HAP-1 (cell line): ENCODE measurements at places on chromosomes 5 and 9.
A peak's percentile ranks its signal among the peaks of the same experiment; 100 is the strongest.

DNA sequence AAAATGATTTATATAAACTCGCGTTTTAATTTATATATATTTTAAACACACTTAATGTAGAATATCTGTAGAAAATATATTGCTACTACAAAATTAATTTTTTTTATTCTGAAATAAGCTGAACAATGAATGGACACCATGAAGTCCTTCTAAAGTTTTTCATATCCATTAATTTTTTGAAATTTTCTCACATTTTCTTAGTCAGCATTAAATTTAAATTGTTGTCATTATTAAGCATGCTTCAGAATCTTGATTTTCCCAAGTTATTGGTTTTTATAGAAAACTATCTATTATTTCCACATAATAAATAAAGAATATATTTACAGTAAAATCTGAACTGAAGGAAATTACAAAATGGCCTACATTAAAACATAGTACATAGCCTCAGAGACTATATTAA is 1314.9 kb upstream of the CDH6 start:
- no peak for DNase-seq

DNA sequence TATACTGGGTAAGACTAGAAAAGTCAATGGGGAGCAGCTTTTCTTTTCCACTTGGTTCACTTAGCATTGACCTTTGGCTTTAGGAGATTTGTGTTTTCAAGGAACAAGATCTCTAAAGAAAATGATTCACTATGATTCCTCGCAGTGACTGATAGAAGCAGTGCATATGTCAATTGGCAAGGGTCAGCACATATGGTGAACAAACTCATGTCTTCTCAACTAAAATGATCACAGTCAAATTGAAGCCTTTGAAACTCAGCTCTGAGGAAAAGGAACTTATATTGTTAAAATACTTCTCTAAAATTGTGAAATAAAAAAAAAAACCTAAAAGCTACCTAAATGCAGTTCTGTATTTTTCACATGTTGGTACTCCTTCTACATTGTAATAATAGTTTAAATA is 43.2 kb upstream of the IL7R start:
- no peak for DNase-seq

DNA sequence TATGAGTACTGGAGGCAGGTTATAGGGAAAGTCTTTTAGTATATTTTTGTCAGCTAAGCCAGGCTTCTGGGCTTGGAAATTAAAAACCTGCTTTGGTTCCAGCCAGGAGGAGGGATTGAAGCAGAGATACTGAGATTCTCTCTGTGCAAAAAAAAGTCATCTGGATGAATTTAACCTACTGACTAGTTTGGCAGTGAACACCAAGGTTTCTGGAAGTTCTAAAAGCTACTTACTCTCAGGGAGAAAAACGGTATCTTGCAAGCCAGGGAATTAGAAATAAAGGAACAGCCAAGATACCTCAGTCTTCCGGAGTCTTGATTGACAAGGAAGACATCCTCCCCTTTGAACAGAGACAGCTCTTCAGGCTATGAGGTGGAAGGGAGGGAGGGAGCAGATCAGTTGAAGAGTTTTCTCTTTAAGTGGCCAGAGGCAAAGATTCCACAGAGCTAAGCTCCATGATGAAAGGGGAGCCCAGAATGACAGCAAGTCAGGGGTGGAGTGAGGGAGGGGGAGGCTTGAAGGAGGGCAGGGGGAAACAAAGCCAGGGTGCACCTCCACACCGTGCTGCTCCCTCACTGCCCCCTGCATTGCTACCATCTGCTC is 8.3 kb upstream of the ZBTB34 start:
- DNase-seq, result no peak

GRCh38 chr5:132032196-132032595 is 20.7 kb upstream of the ACSL6 start:
- no peak for DNase-seq

DNA sequence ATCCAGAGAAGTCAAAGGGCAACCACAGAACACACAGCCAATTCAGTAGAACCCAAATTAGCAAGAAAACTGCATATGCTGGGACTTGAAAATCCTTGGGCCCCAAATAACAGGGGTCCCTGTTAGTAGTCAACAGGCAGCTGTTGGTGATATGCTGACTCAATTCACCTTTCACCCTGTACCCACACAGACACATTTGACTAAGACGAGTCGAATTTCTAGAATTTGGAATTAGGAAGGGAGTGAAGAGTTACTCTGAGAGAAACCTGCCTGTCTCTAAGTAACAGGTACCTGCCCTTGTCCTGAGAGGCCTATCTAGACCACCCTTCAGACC is 821 bp upstream of the VCP start:
- no peak for DNase-seq

DNA sequence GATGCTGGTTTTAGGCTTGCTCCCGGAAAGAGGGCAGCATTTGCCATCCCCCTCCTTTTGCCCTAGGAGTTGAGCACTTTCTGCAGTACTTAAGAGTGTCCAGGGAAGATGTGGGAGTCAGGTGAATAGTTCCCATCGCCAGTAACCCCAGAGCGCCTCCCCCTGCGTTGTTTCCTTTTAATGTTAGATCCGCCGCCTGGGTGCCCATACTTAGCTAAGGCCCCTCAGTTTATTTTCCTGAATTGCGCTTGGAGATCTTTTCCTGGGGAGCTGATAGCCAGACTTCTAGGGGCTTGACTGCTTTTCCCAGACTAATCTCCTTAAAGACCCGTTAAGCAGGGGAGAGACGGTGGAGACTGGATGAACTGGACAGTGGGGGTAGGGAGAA is 377 bp upstream of the PCDHAC2 start:
- DNase-seq, result peak; percentile 23

GRCh38 chr5:65163698-65164097 is 318.0 kb downstream of the ADAMTS6 start:
- no peak for DNase-seq

GRCh38 chr5:74725331-74725730 is 40.3 kb downstream of the HEXB start:
- no peak for DNase-seq

DNA sequence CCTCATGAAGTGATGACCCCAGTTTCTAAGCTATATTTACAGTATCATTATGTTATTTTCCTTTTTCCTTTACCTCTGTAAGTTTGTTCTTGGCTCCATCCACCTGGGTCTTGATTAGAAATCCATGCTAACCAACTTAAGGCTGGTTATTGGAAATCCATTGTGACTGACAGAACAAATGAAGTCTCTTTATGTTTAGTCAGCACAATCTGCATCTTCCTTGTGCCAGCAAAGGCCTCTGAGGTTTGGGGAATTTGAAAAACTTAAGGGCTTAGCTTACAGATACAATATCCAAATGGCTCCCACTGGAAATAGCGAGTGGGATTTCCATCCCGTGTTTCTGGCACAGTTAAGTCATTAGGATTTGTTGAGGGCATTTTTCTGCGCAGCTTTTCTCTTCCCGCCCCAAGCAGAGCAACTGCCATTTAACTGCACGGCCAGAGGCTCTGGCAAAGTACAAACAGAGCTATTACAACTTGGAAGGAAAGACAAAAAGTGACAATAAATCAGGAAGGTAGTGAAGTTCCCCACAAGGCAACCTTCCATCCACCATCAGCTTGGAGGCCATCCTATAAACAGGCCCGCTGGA is 64.2 kb downstream of the DCP2 start:
- DNase-seq, result no peak

GRCh38 chr9:111736714-111737113 is 58.0 kb downstream of the SHOC1 start:
- DNase-seq, result no peak

- no peak for DNase-seq
Measured at GRCh38 chr5:67643536-67643935, 446.9 kb upstream of the CD180 start.

DNA sequence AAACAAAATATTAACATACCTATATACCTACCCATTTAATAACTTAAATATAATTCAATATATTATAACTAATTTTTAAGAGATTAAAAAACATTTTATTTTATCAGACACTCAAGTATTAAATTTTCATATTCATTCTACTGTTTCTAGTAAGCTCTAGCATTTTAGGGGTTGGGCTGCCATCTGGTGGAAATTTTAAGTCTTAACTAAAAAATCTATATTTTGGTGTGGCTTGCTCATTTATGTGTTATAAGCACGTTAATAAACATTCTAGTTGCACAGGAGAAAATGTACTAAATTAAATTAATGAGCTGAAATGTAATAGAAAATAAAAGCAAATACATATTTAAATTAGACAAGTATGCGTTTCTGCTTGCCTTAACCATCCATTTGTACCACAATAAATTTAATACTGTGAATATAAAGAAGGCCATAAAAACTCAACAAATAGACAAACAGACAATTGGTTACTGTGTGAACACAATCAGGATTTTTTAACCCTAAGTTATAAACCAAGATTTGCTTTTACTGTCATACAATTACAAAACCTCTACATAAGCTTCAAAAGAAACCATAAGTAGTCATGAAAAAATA is 1728.3 kb upstream of the CDH9 start:
- peak; percentile 65 for DNase-seq

DNA sequence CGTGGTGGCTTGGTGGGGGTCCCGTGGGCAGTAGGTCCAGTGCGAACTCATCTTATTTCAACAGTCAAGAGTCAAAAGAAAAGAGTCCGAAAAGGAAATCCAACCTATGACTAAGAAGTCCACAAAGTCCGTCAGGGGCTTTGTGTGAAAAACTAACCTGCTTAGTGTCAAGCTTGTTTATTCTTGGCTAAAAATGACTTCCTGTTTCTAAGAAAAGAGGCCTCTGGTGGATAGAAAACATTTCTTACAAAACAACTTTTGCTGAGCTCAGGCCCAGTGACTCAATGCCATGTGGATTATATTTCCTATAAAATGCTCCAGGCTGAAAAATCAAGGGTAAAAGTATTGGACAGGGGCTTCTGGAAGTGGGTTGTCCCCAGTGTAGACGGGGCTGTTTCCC is 105.9 kb downstream of the GADD45G start:
- DNase-seq, result no peak

DNA sequence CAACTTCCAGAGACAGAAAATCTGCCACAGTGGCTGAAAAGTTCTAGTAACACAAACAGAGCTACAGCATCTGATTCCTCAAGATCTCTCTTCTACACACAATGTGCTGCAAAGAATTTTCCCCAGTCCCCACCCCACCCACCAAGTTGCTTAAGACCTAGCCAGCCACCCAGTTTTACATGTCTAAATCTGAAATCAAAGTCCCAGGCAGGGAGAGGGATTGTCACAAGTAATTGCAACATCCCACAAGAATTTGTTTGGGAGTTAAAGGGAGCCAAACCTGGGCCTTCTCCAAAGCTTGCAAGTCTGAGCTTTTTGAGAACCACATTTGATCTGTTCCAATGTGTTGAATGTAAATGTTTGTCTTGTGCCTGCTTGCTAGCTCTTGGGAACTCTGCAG is 15.5 kb downstream of the IGIP start:
- DNase-seq, result no peak

DNA sequence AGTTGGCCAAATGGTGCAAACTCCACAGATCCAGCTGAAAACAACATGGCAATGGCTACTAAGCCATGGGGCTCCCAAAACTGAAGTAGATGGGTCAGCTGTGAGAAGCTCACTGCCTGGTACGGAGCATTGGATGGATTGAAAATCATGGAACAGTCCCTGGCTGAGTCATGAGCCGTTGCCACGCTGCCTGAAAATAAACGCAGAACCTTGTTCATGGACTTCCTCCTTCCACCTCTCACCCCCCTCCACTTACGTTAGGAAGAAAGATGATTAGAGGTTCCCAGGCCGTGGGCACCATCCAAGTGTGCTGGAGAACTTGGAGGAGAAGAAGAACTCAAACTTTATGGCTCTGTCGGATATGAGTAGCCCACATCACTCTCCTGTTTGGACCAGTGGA is 6.8 kb upstream of the DIPK1B start:
- no peak for DNase-seq

GRCh38 chr9:13948037-13948436 is 365.9 kb downstream of the NFIB start:
- DNase-seq, result no peak

GRCh38 chr9:73265876-73266275 is 114.2 kb downstream of the ANXA1 start:
- DNase-seq, result no peak

- no peak for DNase-seq
Measured at GRCh38 chr5:73114044-73114688, 6.2 kb upstream of the TMEM171 start.

- no peak for DNase-seq
Measured at GRCh38 chr9:19470567-19470966, 61.8 kb downstream of the ACER2 start.

DNA sequence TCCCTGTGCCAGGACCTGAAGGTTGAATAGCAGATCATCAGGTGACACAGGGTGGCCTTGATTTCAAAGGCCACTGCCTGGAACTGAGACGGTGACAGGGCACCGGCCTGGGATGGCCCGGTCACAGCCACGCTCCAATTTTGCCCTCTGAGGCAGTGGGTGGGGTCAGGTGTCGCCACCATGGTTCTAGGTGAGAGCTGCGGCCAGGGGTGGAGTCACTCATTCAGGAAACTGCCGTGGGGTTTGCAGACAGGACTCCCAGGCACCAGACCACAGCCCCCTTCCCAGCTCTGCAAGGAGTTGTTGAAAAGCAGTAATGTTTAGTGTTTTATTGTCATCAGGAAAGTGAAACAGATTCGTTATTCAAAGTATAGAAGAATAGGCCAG is 17.3 kb upstream of the RNU6ATAC start:
- DNase-seq, result no peak

DNA sequence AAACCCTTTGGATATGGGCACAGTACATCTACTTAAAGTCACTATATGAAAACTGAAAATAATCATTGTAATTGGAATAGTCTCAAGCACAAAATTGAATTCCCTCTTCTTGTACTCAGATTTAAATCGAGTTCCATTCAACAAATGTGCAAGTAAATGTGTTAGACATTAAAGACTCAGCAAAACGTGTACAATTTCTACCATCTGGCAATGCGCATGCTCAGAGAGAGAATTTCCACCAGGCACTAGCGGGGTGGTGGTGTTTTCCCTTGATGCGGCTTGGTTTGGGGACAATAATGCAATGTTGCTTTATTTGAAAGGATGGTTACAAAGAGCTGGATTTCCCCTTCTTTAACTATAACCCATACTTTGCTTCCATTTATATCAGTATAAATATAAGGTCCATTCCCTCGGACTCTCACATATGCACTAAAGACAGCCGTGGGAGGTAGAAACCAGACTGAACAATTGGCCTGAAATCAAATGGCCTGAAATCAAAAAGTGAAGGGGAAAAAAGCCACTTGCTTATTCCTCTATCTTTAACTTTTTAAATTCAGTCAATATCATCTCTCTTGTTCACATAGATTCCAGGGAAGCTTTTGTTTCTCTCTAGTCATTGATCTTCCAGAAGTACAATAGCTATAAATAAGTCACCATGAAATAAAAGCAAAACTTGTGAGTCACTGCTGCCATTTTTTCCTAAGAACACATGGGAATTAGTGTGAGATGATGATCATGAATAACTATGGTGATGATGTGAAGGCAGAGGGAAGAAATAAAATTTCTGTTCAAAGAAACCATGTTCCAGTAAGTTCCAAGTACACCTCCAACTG is 59.2 kb downstream of the ADAMTS12 start:
- no peak for DNase-seq

GRCh38 chr9:133855802-133856521 is 117.8 kb upstream of the SARDH start:
- DNase-seq, result no peak

GRCh38 chr5:72109625-72110024 is 2.4 kb downstream of the MAP1B start:
- DNase-seq, result peak; percentile 45

GRCh38 chr5:36712706-36713105 is 106.3 kb downstream of the SLC1A3 start:
- DNase-seq, result no peak
